ENCODE measurements at places on chromosomes 1 and 21.

GRCh38 chr1:172954476-172955150 is 96.1 kb downstream of the TNFSF18 start:
- no peak for DNase-seq

DNA sequence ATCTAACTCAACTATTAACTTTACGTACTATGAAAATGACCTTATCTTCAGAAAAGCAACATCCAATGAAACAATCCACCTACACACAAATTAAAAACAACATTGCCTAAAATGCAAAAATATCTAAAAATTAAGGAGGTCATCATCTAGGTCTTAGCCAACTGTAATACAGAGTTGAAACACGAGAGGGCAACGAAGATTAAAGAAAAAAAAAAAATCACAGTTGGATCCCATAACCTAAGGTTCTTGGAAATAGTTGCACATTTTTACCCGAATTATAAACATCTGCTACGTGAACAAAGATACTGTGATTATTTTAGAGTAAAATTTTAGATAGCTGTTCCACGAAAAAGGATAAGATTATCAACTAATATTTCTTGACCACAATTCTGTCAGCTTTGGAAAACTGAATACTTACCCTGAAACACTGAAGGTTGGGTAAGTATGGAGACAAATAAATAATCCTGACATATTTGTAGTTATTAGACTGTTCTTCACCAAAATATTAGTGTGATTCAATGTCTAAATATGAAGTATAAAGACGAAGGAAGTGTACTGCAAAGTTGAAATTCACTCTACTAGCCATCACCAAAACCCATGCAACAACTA is 88.0 kb upstream of the AK4 start:
- DNase-seq: no peak

- DNase-seq: no peak
These were observed 199.9 kb downstream of the TNR start for GRCh38 chr1:175543447-175543846.

DNA sequence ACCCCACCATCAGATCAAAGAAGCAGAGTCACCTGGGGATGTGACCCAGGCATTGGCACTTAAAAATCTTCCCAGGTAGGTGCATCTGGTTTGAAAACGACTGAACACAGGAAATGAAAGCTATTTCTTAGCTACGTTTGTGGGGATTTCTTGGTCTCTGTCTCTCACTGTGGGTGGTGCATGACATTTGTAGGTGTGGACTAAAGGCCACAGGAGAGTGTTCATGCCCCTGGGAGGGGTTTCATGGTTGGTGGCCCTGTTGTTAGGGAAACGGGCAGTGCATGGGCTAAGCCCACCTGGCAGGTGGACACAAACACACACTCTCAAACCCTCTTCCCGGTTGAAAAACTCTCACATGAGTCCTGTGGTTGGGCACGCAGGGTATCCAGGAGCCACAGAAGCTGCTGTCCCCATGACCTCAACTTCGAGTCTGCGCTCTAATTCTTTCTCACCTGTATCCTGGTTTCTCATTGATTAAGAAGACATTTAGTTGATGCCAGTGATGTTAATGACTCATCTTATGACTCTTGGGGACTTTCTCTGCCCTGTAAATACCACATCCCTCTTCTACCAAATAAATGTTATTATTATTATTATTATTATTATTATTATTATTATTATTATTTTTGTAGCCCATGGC is 119.4 kb downstream of the MRPS6 start:
- no peak for DNase-seq

DNA sequence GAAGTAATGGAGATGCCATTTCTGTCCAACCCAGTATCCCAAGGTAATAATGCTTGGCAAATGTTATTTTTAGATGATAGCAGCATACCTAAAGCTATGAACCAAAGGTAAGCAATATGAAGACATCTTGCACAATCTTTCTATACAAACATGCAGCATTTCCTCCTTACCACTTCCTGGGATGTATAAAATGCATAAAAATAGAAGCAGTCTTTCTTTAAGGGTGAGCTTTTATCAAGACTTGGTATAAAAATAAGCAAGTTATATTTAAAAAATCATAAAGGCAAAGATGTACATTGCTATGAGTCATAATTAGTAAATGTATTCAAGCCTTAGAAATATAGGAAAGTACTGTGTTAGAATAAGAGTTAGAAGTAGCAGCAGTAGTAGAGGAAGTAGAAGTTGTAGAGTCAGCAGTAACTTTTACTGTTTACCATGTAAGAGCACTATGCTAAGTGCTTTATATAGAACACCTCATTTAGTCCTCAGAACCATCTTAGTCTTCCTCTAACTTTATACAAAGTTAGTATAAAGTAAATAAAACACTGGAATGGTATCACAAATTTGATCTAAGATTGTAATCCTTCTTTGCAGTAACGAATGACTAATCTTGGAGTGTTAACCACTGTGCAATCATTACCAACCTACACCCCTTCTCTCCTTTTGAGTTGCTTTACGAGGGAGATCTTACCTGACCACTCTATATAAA is 371.3 kb downstream of the VAV3 start:
- DNase-seq: no peak

DNA sequence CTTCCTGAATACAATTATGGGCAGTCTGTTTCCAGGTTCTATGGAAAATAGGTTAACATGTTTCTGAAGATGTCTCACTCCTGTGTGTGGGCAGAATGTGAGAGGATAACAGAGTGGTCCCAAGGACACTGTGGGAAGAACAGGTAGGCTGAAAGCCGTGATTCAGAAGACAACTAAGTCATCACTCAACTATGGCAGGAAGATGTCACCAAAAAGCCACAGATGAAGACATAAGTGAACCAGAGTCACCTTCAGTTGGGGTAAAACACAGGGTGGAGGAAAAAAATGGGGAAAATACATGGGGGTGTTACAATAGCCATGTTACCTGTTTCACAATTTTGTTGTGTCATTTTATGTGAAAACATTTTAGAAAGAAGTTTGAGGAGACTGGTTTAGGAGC is 75.1 kb downstream of the UCHL5 start:
- DNase-seq: no peak

- no peak for DNase-seq
These were observed 46.6 kb upstream of the TTC34 start for GRCh38 chr1:2848006-2848670.

- DNase-seq: no peak
These were observed 618.7 kb upstream of the BRINP3 start for GRCh38 chr1:191096405-191096804.

- DNase-seq: no peak
These were observed 58.9 kb downstream of the TGFBR3 start for GRCh38 chr1:91827087-91827458.

Data from glutamatergic neuron (in vitro differentiated cells).